NCI-H1092 treated with DMSO at 0.1 percent for 48 hours (cell line): ENCODE measurements at places on chromosomes 3 and 15.

GRCh38 chr3:191944835-191945234, 483.9 kb downstream of the PYDC2 start:
- DNase-seq, result no peak

- no peak for DNase-seq
These were observed 25.7 kb upstream of the APEH start for GRCh38 chr3:49648354-49649019.

DNA sequence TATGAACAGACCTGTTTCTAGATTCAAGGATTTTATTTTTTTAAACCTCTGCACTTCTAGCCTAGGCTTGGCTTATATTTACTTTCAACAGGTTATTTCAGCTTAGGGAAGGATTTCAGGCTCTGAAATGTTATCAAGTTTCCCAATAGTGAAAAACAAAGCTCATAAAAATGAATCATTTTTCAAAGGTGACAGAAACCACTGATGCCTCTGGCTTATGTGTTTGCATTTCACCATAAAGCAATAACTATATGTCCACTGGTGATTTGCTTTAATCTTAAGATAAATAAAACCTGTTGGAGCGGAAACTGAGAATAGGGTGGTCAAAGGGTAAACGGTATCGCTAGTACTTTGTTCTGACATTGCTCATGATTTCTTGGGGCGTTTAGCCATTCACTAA, 141.2 kb upstream of the LRIG1 start:
- DNase-seq, result no peak

DNA sequence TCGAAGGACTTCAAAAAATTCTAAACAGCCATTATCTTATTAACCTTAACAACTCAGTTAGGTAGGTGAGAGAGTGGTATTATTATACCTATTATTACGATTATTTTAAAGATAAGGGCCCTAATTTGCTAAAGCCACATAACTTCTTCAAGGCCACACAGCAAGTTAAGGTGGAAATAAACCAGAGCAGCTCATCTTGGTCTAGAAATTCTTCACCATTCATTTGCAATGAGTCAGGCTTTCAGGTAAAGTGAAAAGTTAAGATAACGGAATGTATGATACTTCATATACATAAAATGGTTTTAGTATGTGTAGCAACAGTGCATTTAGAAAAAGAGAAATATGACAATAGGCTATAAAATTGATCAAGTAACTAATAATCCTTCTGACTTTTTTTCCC, 920.2 kb downstream of the ROBO1 start:
- no peak for DNase-seq
